ENCODE measurements at places on chromosomes 2 and 18. TPM values are rescaled to one million over a fixed set of nuclear protein-coding genes. Genes with fewer than 3 reads are reported as not detected.

Gene MAPRE3
- total RNA-seq: 43.1 TPM

DNA sequence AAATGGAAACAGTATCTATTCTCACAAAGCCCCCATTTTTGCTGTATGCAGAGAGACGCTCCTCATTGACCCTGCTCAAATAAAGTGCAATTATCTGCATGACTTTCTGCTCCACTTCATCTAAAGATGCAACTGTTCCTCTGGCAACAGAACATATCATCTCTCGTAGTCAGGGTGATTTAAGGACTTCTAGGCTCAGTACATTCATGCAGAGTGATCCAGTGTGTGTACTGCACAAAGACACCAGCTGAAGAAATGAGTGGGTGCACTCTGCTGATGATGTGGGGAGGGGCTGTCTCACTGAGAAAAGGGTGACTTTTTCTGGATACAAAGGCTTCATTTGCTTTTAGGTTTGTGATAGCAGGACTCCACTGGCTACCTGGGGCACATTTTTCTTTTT, 355.2 kb downstream of the GALNT13 start:
- no peak for DNase-seq

Gene LYPD6B
- total RNA-seq: not detected

GRCh38 chr2:113407446-113408099, 29.9 kb upstream of the ZNG1B start:
- DNase-seq: no peak

GRCh38 chr18:24185805-24186204, 46.9 kb downstream of the CABYR start:
- DNase-seq: no peak

GRCh38 chr2:145012806-145013205, 492.9 kb upstream of the ZEB2 start:
- no peak for DNase-seq

GRCh38 chr2:231270221-231271114, 72.0 kb downstream of the ARMC9 start:
- DNase-seq: no peak

GRCh38 chr2:236054125-236054524, 114.1 kb downstream of the GBX2 start:
- DNase-seq: no peak

GRCh38 chr2:17413036-17413435, 105.2 kb downstream of the RAD51AP2 start:
- DNase-seq: no peak

GRCh38 chr2:78260861-78261260, 738.7 kb upstream of the LRRTM4 start:
- no peak for DNase-seq

GRCh38 chr2:121483021-121483420, 47.7 kb upstream of the RNU4ATAC start:
- DNase-seq: no peak

- DNase-seq: no peak
These were observed 16.5 kb downstream of the SPATA3 start for GRCh38 chr2:231012463-231012862.

Gene TCF23
- 0.24 TPM for total RNA-seq

GRCh38 chr2:29309090-29310029, 194.1 kb downstream of the CLIP4 start:
- DNase-seq: peak; percentile 33

DNA sequence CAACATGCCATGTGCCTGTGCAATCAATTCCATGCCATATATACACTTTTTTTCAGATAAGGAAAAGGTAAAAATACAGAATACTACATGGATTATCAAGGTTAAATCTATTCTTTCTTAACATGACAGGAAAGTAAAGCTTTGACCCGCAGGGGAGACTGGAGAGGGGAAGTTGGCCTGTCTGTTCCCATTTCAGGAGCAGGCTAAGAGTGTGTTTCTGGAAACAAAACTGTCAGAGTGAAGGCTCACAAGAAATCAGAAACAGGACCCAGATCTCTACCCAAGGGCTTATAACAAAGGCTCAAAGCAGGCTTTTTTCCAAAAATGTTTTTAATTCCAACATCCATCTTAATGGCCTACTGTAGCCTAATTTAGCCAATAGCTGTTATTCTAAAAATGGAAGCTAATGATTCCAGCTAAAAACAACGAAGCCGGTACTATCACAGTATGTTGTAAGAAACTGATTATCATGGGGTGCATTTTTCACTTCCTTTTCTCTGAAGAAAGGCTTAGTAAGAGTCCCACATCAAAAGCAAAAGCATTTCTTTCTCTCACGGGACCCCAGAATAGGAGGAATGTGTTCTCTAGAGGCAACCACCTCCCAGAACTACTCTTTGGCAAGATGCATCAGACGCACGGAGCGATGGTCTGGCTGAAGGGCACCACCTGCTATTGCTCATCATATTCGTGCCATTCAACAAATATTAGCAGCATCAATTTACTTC, 41.4 kb downstream of the FECH start:
- no peak for DNase-seq

GRCh38 chr18:21342372-21342771, 100.3 kb downstream of the GREB1L start:
- no peak for DNase-seq

Gene SH3BP4
- total RNA-seq: 15.1 TPM

GRCh38 chr2:112253261-112253815, 1.5 kb downstream of the ZC3H8 start:
- no peak for DNase-seq

Gene MSTN
- 0.10 TPM for total RNA-seq

Gene WNT10A
- total RNA-seq: 0.52 TPM

Gene SP140
- total RNA-seq: 1.1 TPM

Gene SLC16A14
- total RNA-seq: 3.1 TPM

GRCh38 chr2:5123582-5124196, 568.5 kb upstream of the SOX11 start:
- no peak for DNase-seq

GRCh38 chr2:168663993-168664392, 138.4 kb upstream of the NOSTRIN start:
- DNase-seq: no peak

Gene CXCR1
- 0.58 TPM for total RNA-seq

GRCh38 chr18:68735483-68736343, 20.8 kb upstream of the TMX3 start:
- DNase-seq: no peak

Gene CCDC68
- total RNA-seq: 5.4 TPM

DNA sequence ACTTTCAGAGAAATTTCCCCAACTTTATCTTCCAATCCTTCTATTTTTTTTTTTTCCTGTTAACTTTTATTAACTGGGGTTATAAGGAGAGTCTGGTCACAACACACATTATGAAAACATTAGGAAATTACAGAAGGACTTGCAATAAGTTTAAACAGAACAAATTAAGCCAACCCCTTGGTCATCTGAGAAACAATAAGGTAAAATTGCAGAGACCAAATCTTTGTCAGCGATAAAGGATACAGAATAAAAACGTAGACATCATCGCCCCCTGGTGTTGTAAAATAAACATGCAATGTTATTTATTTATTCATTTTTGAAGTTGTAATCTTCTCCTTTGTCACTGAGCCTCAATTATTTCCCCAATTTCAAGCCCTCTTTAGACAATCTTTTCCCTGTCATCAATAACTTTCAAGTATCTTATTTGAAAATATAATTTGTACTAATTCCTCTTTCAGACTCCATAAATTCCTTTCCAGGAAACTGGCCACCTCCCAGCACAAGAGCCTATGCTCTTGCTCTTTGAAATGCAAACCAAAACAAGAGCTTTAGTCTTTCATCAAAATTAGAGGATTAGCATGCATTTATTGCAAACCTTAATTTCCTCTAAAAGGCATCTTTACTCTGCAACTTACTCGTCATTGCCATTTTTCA, 19.5 kb downstream of the G6PC2 start:
- no peak for DNase-seq

Gene GRHL1
- total RNA-seq: 1.4 TPM

GRCh38 chr2:81505586-81505985, 1201.0 kb upstream of the LRRTM1 start:
- DNase-seq: no peak

- no peak for DNase-seq
These were observed 133.4 kb upstream of the GPC1 start for GRCh38 chr2:240302041-240302440.

GRCh38 chr2:8438476-8438875, 243.4 kb upstream of the ID2 start:
- no peak for DNase-seq

Gene HDAC4
- total RNA-seq: 25.6 TPM

- DNase-seq: no peak
These were observed 18.7 kb upstream of the IHH start for GRCh38 chr2:219079417-219079816.

GRCh38 chr18:39647627-39648534, 2082.3 kb upstream of the CELF4 start:
- no peak for DNase-seq

DNA sequence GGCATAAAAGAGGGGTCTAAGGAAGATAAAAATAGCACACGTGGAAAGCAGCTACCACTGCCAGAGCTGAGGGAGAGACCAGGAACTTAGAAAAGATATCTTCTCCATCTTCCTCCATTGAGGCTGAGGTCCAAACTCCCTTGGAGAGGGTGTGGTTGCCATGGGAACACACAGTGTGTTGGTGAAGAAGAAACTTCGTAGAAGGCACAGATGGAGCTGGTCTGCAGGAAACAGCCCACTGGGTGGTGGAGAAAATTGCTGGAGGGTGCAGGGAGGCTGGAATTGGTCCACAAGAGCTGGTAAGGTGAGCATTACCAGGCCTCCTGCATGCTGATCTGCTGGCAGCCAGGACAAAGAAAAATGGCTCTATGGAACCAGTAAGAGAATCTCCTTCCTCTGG, 191.0 kb downstream of the HRH4 start:
- DNase-seq: no peak

- no peak for DNase-seq
These were observed 43.8 kb upstream of the IL1R1 start for GRCh38 chr2:102098756-102099155.

- no peak for DNase-seq
These were observed 49.3 kb downstream of the SLC39A10 start for GRCh38 chr2:195706161-195706900.

Gene SERPINB4
- total RNA-seq: not detected

Measured in left cardiac atrium (tissue), 4 donors.